ENCODE measurements at places on chromosomes 12 and 14.

- DNase-seq: no peak
Measured at GRCh38 chr12:124087266-124088051, 114.4 kb downstream of the ZNF664 start.

GRCh38 chr14:21997300-21997699 is 323.7 kb upstream of the OR4E1 start:
- DNase-seq: no peak

DNA sequence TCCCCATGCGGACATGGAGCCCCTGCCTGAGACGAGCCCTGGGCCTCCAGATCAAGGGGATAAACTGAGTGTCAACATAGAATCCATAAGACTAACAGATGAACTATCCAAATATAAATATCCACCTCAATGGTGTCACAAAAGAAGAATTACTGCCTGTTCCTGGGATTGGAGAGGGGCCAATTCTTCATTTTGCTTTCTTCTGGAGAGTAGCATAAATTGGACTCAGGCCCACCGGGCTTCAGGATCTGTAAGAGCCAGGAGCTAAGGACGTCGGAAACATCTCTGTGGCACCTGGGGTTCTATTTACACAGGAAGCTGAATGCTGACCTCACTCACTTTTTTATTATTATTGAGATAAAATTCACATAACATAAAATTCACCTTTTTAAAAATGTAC is 408.2 kb upstream of the CCDC196 start:
- no peak for DNase-seq

- DNase-seq: no peak
Measured at GRCh38 chr12:30417697-30418231, 277.9 kb downstream of the IPO8 start.
